NCI-H187 treated with DMSO at 0.1 percent for 48 hours (cell line): ENCODE measurements at places on chromosomes 5 and 9.

DNA sequence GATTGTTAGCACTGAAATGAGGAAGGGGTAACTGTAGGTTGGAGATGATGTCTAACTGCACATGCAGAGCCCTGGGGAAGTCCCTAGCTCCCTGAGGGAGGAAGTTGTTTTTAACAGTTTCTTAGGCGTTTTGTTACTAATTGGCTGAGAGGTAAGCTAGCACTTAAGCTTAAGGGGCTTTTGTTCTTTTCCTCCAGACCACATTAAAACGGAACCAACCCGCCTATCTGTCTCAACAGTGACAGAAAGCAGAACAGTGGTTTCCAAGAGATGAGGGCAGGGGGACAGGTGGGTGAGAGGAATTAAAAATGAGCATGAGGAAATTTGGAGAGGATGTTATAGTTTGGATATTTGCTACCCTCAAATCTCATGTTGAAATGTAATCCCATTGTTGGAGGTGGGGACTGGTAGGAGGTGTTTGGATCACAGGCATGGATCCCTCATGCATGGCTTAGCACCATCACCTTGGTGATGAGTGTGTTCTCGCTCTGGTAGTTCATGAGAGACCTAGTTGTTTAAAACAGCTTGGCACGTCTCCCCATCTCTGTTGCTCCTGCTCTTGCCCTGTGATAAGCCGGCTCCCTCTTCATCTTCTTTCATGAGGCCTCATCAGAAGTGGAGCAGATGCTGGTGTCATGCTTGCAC lies 38.9 kb downstream of the LYRM7 start:
- DNase-seq, result peak; percentile 2

GRCh38 chr5:171441246-171441791 lies 21.9 kb downstream of the FGF18 start:
- DNase-seq, result no peak

GRCh38 chr9:2557693-2558092 lies 63.9 kb upstream of the VLDLR start:
- no peak for DNase-seq

GRCh38 chr5:171913987-171914273 lies 92.5 kb downstream of the FBXW11 start:
- no peak for DNase-seq

GRCh38 chr9:124500796-124501611 lies 6.2 kb downstream of the NR5A1 start:
- no peak for DNase-seq

GRCh38 chr5:170429014-170429413 lies 39.8 kb upstream of the KCNMB1 start:
- DNase-seq, result no peak

- no peak for DNase-seq
Observed at GRCh38 chr9:34579104-34579807, 10.3 kb downstream of the CNTFR start.

- DNase-seq, result no peak
Observed at GRCh38 chr9:125748446-125749099, 1.4 kb downstream of the PBX3 start.

GRCh38 chr9:125496313-125496834 lies 210.6 kb downstream of the MAPKAP1 start:
- DNase-seq, result no peak

DNA sequence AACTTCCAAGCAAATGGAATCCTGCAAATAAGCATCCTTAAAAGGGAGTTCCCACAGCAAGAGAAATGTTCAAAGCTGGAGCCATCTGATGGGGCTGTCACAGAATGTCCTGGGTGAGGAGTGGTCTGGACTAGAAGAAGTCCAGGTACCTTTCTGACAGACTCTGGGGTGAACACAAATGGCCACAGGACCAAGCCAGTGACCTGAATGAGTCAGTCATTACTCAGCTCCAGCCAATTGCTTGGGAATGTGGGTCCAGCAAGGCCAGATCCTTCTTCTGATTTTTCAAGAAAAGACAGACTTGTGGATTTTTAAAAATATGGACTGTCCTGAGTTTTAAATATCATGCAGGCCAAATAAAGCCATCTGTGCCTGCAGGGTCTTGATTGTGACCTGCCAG lies 30.1 kb downstream of the GALNT10 start:
- no peak for DNase-seq

DNA sequence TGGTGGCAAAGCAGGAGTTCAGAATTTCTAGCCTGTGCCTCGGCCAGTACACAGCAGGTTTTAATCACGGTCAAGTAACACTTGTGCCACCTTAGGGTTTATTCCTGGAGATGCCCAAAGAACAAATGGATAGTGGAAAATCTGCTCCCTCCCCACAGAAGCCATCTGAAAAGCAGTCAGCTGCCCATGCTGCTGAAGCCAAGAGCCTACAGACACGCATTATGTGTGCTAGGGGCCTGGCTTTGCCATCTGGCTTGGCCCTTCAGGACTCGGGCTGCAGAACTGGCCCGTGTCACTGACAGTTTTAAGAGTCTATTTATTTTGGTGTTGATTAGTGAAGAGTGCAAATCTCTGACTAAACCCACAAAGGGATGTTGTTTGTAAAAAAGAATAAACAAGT lies 11.1 kb downstream of the ARSB start:
- DNase-seq, result no peak

DNA sequence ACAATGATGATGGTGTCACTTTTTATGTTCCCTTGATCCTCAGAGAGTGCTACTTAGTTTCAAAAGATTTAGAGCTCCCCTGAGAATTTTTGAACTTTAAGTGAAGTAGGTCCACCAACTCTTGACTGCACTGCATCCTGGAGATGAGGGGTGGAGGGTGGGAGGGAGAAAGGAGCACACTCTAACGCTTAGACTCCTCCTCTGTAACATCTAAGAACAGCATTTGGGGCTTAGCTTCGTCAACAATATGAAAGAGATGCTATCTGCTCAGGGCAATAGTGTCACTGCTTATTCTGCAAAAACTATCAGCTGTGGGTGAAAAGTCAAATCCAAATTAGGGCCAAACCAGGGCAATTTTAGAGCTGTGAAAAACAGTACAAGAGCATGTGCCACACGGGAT lies 242.8 kb upstream of the EFNA5 start:
- no peak for DNase-seq

GRCh38 chr5:37776826-37777225 lies 63.0 kb downstream of the GDNF start:
- DNase-seq, result no peak

- no peak for DNase-seq
Observed at GRCh38 chr9:134388976-134389375, 62.7 kb downstream of the RXRA start.

- no peak for DNase-seq
Observed at GRCh38 chr9:106535439-106535838, 327.5 kb upstream of the ZNF462 start.

- DNase-seq, result no peak
Observed at GRCh38 chr5:41738710-41739354, 131.4 kb downstream of the OXCT1 start.

- no peak for DNase-seq
Observed at GRCh38 chr5:112653638-112654205, 84.0 kb upstream of the APC start.

- DNase-seq, result no peak
Observed at GRCh38 chr5:81214848-81215247, 18.3 kb upstream of the CKMT2 start.

GRCh38 chr9:117938896-117939295 lies 234.7 kb downstream of the TLR4 start:
- DNase-seq, result no peak

- DNase-seq, result no peak
Observed at GRCh38 chr9:106700676-106701075, 162.3 kb upstream of the ZNF462 start.

- DNase-seq, result no peak
Observed at GRCh38 chr9:115978659-115979096, 174.9 kb upstream of the PAPPA start.

- DNase-seq, result no peak
Observed at GRCh38 chr5:173395257-173395932, 67.2 kb upstream of the STC2 start.

DNA sequence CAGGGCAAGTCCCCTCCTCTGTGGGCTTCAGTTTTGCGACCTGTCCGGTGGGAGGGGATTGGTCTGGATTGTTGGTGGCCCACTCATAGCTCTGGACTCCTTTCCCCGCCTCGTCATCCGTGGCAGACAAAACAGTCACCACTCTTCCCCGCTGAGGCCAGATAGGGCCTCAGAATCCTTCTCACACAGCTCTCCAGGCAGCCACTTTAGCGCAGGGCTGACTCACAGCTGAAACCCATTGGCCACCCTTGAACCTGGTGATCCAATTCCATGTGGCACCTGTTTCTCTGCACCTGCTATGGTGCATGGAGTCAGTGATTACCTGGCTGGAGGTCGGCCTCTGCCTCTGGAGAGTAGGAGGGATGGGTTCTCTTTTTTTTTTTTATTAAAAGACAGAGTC lies 15.8 kb upstream of the CACFD1 start:
- DNase-seq, result no peak

DNA sequence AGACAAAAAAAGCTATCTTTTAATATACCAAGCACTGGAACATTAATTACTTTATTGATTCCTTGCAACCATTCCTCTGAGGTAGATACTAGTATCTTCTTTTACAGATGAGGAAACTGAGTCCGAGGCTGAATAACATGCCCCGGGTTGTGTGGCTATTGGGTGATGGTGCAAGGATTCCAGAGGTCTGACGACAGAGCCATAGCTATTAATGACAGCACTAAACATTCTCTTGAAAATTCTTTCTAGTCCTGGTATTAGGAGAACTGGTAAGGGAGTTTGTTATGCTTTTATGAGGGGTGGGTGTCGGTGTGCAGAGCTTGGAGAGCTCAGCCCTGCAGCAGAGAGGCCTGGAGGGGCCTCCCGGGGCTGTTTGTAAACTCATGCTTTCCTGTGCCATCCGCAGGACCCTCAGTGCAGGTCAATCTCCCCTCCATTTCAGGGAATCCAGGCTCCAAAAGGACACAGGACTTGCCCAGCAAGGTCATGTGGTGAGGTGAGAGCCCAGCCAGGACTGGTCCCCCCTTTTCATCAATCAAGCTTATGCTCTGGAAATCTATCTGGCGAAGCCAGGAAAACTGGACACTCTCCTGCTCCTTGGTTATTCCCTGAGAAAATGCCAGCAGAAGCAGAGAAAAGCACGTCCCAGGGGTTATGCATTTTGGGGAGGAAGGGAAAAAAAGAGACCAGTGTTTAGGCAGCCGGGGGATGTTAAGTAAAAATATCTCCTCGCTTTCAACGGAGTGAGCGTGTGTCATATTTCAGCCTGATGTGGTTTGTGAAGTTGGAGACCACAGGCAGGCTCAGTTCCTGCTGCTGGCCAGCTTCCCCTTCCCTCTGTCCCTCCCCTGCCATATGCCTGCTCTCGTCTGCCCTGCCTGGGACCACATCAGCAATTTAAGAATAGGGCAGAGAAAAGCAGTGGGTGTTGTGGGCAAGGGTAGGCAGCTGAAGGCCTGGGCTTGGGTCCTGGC lies 3.7 kb downstream of the GSN start:
- DNase-seq, result no peak

GRCh38 chr9:122334916-122335315 lies 35.9 kb upstream of the PTGS1 start:
- DNase-seq, result no peak

DNA sequence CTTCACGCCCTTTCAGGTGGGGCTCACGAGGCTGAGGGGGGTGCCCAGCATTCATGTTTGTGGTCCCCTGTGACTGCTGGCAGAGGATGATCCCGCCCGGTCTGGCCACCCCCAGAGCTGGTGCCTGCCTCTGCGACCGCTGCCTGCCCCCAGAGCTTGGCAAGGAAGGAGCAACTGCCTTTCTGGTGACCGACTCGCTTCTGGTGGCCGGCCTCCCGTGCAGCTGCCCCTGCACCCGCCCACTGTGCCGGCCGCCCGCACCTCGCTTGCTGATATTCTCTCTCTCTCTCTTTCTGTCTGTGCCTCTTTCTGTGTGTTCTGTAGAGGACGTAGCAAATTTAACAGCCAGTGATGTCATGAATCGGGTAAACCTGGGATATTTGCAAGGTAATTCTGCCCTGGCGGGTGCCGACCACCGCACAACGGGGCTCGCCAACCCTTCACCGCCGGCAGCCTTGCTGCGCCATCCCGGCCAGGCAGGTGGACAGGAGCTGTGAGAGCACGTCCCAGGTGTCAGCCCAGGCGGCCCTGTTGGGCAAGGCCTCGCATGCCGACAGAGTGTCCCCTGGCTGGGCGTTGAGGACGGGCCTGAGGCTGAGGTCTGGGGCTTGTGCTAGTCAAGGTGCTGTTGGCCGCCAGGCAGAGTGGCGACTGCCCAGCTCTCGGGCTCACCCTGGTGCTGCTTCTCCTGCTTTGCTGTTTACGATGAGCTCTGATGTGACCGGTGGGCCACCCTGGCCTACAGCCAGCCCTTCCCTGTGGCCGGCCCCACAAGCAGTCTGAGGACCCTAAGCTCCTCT lies 86.0 kb downstream of the KCNT1 start:
- DNase-seq, result no peak

- DNase-seq, result no peak
Observed at GRCh38 chr5:179257176-179257682, 88.0 kb downstream of the ADAMTS2 start.

- no peak for DNase-seq
Observed at GRCh38 chr9:23543419-23543818, 282.6 kb downstream of the ELAVL2 start.

DNA sequence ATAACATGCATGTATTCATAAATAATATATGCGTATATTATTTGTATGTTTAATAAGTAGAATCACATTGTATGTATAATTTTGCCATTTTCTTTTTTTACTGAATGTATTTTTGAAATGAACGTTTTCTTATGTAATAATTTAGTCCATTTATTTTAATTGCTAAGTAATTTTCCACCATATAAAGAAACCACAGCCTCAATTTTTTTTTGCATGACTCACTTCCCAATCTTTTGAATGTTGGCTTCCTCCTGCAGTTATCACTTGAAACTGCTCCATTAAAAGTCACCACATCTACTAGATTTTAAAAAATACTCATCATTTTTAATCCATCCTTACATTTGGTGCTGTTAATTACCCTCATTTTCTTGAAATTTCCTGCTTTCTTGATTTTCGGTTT lies 363.3 kb upstream of the MEF2C start:
- DNase-seq, result no peak

GRCh38 chr9:98009936-98010335 lies 26.8 kb downstream of the ANP32B start:
- DNase-seq, result no peak

DNA sequence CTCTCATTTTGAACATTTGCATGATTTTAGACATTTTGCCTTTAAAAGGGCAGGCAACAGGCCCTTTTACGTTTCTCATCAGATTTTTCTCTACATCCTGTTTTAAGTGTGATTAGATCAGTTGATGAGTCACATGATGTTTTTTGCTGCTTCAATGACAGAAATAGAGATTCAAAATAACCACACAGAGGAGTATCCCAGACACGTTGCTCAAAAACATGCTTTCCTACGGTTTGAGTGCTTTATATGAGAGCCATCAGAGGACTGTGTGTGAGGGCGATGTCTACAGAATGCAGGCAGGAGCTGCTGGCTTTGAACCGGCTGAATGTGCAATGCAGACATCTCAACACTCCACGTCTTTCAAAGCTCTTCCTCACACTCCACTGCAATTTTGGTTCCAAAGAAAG lies 42.1 kb downstream of the OTULIN start:
- DNase-seq, result no peak
